ENCODE measurements at places on chromosomes 7 and 10.

- DNase-seq: no peak
Measured at GRCh38 chr7:68393051-68393450, 1205.2 kb upstream of the AUTS2 start.

- DNase-seq: no peak
Measured at GRCh38 chr10:89215511-89215910, 8.4 kb upstream of the CH25H start.

- no peak for DNase-seq
Measured at GRCh38 chr10:52855546-52856325, 83.2 kb upstream of the MBL2 start.

GRCh38 chr7:159119851-159120539 is 24.7 kb downstream of the VIPR2 start:
- DNase-seq: no peak

DNA sequence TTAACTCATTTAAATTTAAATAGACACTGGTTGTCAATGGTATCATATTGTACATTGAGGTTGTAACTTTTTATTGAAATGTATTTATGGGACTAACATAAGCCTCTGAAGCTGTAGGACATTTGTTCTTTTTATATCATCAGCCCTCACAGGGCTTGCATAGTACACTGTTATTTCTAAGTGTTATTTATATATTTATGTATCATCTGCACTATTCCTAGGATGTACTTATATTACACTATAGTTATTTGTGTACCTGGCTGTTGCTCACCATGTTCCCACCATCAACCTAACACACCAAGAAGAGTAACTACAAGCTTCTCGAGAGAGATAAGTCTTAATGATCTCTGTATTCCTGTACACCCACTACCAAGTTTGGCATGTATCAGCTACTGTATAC is 224.7 kb downstream of the PPP1R3A start:
- no peak for DNase-seq

DNA sequence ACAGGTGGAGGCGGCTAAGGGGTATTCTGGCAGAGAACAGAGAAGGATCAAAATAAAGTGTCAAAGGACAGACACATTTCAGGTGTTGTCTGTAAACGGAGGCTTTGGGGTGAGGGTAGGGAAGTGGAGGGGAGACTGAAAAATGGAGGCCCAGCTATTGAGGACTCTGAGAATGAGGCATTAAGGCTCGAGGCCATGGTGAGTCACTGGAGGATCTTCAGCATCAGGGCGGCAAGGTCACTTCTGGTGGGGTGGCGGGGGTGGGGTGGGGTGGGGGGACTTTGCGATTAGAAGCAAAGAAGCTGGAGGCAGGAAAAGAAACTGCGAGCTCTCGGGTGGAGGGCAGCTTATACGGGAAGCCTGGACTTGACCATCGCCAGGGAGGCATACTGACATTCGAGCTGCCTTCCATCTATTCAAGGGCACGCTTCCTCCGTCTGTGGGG is 58.4 kb upstream of the PCGF5 start:
- no peak for DNase-seq

DNA sequence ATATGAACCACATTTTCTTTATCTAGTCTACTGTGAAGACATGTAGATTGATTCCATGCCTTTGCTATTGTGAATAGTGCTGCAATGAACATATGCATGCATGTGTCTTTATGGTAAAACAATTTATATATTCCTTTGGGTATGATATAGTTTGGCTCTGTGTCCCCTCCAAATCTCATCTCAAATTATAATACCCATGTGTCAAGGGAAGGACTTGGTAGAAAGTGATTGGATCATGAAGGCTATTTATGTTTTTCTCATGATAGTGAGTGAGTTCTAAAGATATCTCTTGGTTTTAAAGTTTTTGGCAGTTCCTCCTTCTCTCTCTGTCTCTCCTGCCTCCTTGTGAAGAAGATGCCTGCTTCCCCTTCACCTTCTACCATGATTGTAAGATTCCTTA is 248.7 kb downstream of the GPR37 start:
- DNase-seq: no peak

Measured in stimulated activated CD4-positive, alpha-beta T cell treated with anti-CD3 and anti-CD28 coated beads, Interleukin-4, amount 100 ng/mL, for 48 hours (primary cell).